ENCODE measurements at places on chromosomes 4 and X.

DNA sequence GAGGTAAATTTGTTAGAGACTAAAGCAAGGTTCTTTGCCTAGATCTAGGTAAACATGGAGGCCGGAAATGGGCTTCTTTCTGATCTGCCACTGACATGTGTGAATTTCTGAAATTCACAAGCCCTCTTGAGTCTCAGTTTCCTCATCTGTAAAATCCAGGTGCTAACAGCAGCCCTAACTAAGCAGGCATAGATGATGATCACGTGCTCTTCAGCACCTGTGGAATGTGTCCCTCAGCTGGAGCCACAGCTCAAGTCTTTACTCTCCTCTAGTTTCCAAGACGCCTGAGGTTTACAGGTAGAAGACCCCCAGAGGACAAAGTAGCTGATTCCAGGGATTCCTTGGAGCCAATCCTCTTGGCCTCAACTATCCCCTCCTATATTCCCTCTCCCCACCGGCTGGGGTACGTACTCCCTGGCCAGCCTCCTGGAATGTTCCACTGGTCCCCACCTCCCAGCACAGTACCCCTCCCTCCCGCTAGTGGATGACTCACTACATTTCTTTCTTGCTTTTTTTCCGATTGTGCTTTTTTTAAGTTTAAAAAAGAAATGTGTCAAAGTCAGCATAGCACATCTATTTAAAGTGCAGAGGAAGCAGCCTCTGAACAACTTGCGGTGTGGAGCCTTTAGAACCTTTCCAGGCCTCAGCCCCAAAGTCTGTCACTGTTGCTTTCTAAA lies 98.4 kb downstream of the PHKA2 start:
- DNase-seq, result no peak

GRCh38 chrX:152658302-152658701 lies 20.6 kb downstream of the GABRQ start:
- DNase-seq, result no peak

DNA sequence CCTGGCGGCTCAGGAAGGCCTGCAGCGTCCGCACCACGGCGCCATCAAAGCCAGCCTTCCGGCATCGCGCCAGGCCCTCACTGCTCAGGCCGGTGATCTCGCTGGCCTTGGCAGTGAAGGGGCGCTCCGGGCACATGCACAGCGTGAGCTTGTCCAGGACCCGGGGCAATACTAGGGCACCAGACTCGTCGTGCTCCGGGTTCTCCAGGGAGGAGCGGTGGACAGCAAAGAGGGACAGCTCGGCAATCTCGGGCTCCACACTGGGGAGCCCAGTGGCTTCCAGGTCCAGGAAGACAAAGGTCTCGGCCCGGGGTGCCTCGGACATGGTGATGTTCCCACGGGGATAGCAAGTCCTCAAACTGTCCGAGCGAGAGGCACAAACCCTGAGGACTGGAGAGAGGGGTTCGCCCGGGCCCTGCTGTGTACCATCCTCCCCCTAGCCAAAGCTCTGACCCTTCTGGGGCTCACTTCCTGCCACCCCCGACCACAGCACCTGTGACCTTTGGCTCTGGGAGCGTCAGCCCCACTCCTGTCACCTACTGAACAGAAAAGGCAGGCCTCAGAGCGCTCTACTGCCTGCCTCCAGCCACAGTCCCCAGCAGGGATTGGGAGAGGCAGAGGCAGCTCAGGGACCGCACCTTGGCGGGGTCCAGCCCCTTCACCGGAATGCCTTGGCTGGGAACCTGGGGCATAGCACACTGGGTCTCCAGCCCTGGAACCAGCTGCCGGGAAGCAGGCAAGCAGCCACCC lies 575 bp downstream of the TREX2 start:
- DNase-seq, result no peak

DNA sequence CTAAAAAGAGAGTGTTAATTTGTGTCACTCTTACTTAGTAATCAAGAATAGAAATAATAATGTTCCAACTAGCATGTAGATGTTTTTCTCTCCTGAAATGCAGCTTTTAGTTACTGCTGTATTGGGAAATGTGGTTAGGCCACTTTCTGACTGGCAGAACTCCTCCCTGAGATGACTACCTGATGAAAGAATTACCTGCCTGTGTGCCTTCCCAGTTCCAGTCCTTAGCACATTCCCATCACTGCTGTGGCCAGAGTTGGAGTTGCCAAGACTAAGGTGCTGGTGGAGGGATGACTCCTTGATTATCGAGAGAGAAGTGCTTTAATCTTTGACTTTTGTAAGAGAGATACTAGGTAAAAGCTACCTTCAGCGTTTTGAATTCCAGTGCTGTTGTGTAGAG lies 9.5 kb downstream of the GAB1 start:
- DNase-seq, result no peak

DNA sequence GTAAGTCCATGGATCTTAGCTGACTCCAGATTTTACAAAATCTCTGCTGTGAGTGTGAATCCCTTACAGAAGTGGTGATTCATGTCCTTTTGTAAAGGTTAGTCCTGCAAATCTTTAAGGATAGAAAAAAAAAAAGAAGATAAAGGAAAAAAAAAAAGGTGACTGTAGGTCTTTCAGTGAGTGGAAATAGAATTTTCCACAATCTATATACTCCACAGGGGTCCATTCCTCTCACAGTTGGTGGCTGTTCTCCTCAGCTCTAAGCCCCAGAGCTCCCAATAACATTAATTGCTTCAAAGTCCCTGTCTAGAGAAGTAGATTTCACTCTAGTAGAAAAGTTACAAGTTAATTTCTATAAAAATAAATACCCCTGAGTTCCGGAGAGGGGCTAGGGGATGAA lies 189.1 kb downstream of the NDST4 start:
- DNase-seq, result no peak

- DNase-seq, result no peak
Measured at GRCh38 chr4:116480546-116480945, 604.8 kb downstream of the TRAM1L1 start.

- no peak for DNase-seq
Measured at GRCh38 chr4:8215001-8215427, 15.9 kb downstream of the SH3TC1 start.

- DNase-seq, result no peak
Measured at GRCh38 chr4:18394656-18395055, 373.1 kb upstream of the LCORL start.

DNA sequence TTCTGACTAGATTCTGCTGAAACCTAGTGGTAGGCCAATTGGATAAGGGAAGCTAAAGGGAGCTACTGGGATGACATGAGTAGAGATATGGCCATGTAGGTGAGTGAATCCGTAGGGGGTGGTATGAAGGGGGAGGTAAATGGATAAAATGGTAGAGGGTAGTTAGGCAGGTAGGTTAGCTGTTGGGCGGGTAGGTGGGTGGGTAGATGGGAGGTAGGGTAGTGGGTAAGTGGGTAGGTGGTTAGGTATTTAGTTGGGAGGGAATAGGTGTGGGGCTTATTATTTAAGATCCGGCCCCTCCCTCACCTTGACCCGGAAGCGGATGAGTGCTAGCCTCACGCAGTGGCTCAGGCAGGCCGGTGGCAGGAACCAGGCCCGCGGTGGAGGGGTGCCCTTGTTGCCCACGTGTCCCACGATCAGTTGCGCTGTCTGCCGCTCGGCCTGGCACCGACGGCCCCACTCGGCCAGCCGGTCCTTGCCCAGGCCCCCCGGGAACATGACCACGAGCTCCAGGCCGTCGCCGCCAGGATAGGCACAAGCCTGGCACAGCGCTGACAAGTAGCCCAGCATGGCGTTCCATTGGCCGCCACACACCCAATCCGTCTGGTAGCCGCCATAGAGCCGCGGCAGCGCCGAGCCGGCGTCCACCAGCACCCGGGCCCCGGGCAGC lies 725 bp downstream of the FAM120C start:
- peak; percentile 34 for DNase-seq

DNA sequence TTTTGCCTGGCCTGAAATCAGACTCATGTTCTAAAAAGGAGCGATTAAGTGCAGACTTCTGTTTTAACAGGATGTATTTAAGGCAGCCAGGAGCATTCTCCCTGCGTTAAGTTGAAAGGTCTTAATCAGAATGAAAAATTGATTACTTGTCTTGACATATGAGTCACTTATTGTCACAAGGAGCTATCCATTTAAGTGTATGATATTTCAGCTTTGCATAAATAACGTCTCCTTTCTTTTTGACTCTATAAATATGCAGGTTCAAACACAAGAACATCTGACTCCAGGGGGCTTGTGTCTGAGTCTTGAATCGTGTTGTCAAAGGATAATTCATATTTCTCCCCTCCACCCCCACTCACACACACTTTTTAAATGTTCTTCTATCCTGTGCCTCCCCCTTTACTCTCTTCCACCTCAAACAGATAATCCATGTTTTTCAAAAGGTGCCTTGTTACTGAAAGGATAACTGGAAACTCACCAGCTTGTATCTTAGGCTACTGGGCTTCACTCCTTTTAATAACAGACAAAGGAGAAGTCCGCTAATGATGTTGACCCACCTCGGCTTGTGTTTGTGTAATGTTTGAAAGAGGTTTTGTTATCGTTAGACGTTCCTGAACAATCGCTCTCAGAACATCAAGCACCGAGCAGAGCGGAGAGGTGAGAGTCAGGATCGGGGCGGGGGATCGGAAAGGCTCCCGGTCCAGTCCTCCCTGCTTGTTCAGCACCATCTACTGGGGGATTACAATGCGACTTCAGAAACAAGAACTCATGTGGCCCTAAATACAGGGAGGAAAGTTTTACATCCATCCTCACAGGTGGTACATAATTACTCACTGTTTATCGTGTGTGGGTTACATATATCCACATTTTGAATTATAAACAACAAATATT lies 107.5 kb upstream of the RPL34 start:
- peak; percentile 17 for DNase-seq

GRCh38 chr4:102707150-102707549 lies 53.6 kb downstream of the MANBA start:
- no peak for DNase-seq

DNA sequence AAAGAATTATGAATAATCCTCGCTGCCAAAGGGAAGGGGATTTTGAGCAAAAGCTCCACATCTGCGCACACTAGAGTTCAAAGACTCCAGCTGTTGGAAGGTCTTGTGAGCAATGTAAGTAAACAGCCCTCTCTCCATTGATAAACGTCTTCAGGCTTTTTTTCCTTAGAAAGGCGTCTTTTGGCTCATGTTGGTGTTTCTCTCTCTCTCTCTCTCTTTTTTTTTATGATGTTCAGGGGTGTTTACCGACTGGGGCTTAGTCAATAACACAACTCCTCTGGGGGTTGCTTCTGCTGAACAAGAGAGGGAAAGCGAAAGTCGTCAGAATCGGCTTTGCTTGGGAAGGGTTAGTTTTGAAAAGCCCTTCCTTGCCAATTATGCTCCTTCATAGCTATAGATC lies 53.2 kb upstream of the C1QTNF7 start:
- no peak for DNase-seq

- no peak for DNase-seq
Measured at GRCh38 chrX:45598861-45599260, 398.2 kb upstream of the DIPK2B start.

DNA sequence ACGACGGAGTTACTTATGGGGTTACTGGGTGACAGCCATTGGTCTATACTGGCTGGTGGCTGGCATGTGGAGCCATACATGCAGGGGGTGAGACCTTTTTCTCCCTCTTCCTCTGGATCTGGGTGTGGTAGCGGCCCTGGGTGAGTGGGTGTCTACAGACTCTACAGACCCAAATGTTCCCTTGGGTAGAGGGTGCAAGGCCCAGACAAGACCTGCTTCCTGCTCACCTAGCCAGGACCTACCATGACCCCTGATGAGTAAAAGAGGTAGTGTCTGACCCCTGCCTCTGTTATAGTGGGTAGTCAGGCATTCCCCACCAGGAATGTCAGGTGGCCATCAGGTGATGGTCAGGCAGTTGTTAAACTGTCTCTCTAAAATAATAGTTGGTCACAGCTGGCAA lies 66.8 kb downstream of the SLC2A9 start:
- DNase-seq, result no peak

DNA sequence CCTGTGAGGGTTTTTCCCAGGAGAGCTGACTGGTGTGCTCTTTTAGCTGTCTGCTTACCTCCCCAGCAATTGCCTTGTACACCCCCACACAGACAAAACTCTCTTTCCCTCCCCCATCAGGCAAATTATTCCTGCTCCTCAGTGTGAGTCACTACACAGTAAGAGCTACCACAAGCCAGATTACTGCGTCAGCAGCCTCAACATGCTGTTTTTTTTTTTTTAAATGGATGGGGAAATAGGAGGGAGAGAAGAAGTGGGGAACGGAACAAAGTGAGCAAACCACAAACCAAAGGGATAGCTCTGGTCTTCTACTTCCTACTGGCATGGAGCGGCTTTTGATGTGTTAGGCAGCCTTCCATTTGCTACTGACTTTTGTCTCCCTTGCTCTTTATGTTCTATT lies 107.5 kb upstream of the ACSL4 start:
- no peak for DNase-seq

GRCh38 chr4:21469438-21470300 lies 478.9 kb downstream of the KCNIP4 start:
- no peak for DNase-seq

GRCh38 chr4:1309261-1310010 lies 19.7 kb downstream of the MAEA start:
- peak; percentile 43 for DNase-seq

DNA sequence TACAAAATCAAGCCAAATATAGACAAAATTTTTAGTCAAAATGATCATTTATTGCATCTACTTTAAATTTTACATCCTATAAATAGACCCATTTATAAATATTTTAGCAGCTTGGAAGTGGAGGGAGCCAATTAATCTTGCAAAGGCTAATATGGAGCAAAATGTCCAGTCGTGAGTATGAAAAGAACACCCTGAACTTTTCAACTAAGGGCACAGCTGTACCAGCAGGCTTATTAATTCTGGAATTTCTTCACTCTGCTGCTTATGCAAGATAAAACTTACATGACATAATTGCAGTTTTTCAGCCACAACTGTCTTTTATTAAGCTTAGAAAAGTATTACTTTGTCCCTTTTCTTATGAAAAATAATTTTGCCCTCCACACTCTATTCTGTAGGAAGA lies 22.9 kb upstream of the USP53 start:
- no peak for DNase-seq

DNA sequence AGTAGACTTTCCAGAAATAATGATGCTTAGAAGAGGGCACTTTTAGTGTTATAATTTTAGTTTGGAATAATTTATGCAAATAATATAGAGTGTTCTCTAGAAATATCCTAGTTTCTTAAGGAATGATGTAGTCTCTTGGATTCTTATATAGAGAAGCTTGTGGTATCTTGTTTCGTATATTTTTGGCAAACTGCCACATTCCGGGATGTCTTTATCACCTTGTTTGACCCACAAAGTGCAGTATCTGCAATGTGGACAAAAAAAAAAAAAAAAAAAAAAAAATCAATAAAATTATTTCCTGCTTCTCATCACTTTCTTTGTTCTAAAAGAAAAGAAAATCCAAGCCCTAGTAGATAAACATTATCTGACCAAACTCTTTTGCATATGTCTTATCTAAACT lies 1577.7 kb upstream of the TENM3 start:
- no peak for DNase-seq

GRCh38 chr4:169079942-169080827 lies 70.1 kb upstream of the CBR4 start:
- no peak for DNase-seq

- peak; percentile 33 for DNase-seq
Measured at GRCh38 chrX:130082244-130083106, 27.8 kb downstream of the ELF4 start.

Data from stimulated activated CD8-positive, alpha-beta memory T cell treated with anti-CD3 and anti-CD28 coated beads, Interleukin-2, amount 100 ng/mL, for 1 hour (primary cell).